ENCODE measurements at places on chromosomes 3 and 15.
A peak's percentile ranks its signal among the peaks of the same experiment; 100 is the strongest.

DNA sequence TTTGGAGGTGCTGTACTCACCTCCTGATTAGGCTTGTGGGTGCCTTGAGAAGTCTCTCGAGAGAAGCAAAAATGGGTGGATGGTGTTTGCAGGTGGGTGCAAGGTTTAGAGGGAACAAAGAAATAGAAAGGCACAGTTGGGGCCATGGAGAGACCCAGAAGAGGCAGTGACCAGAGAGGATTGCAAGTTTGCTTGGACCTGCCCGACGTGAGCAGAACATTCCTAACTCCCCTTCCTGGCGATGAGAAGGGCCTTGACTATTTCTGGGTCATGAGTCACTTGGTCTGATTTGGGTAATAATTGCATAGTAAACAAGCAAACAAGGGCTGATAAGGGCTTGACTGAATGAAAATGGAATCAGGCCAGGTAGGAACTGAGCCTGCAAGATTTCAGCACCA lies 7.0 kb upstream of the CTSH start:
- DNase-seq, result no peak

GRCh38 chr15:94053626-94054025 lies 177.7 kb upstream of the MCTP2 start:
- no peak for DNase-seq

DNA sequence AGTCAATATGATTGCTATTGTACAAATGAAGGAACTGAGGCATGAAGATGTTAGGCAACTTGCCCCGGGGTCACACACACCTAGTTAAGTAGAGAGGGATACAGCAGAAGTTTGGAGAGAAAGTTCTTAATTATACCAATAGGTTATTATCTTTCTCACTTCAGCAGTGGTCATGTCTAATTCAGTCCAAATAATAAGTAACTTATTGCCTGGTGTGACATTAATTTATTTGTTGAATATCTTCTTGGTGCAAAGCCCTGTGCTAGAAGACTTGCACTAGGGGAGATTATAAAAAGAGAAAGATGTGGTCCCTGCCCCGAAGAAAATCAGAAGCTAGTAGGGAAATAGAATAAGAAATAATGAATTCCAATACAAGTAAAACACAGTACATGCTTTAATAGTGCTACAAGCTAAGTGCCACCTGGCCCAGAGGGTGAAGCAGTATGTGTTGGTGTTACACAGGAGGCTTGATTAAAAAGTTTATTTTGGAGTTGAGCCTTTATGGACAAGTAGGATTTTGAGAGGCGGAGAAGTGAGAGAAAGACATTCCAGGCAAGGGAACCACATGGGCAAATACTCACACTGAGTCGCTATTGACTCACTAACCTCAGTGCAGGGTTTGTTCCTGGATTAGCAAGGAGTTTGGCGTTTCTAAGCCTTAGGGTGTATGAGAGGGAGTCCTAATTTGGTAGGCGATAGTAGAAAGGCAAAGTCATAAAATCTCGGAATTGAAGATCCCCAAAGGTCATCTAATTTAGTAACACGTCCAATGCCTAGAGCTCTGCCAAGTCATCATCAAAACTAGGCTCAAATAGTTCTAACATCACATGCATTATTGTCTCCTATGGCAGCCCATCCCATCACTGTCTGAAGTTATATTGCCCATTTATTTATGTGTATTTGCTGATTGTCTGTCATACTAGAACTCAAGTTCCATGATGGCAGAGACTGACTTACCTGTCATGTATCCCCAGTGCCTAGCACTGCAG lies 19.2 kb upstream of the GSK3B start:
- no peak for DNase-seq

GRCh38 chr3:49378249-49378895 lies 20.2 kb upstream of the GPX1 start:
- no peak for DNase-seq

- no peak for DNase-seq
Observed at GRCh38 chr3:138944654-138944928, 2.3 kb downstream of the FOXL2 start.

GRCh38 chr15:69457304-69458280 lies 5.0 kb downstream of the RPLP1 start:
- peak; percentile 61 for DNase-seq

- DNase-seq, result no peak
Observed at GRCh38 chr15:101608201-101608600, 44.0 kb downstream of the TM2D3 start.

DNA sequence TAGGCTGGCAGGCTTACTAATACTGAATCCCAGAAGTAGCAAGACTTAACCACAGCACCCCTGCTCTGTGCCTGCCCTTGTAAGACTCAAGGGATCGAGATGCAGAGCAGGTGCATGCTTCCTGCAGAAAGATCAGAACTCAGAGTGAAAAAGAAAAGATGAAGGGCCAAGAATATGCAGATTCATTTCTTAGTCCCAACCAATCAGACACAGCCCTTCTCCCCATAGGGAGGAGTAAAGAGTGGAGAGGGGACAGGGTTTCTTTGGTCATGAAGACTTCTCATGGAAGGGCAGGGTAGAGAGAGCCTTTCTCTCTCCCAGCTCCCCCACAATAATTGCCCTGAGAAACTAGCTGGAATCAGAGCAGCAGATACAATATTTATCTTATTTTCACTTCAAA lies 105.6 kb upstream of the MB21D2 start:
- no peak for DNase-seq

DNA sequence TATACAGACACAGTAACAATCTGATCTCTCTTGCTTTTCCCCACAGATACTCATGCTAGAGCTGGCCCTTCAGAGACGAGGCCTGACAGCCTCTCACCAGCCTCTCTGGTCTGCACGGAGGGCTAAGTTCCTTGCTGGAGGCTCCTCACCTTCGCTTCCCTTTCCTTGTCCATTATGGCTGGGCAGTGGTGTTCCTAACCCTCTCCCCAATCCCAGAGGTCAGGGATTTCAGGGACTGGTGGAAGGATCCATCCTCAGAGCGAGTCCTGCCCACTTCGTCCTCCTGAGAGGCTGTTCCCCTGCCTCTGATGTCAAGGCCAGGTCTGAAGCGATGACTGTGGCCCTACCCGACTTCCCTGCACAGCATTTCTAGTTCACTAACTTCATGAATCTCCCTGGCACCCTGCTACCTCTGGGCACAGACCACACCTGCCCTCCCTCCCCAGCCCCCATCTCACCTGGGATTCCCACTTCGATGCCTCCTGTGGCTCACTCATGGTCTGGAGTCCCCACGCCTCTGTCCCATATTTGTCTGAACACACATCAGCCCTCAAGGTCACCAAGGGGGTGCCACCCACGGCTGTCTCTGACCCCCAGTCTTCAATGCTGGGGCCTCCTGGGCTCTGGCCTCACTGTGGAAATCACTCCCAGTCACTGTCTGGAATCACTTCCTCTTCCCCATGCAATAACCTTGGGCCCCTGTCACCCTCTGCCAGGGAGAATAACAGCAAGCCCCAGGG lies 124.9 kb upstream of the PRR20G start:
- DNase-seq, result peak; percentile 10

DNA sequence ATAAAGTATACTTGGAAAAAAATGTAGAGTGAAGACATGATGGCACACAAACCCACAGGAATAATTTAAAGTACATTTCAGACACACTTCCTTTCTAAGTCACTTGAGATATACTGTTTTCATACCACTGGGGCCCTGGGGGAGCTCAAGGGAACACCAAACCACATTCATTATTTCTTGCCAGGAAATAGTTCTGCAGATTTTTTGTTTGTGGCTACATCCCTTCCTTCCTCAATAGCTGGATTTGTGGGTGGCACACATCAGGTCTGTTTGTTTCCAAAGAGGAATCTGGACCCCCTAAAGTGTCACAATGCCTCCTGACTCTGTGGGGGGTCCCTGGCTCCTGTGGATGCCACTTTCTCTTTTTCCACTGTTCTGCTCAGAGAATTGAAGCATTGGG lies 153.5 kb upstream of the COL8A1 start:
- DNase-seq, result peak; percentile 91

DNA sequence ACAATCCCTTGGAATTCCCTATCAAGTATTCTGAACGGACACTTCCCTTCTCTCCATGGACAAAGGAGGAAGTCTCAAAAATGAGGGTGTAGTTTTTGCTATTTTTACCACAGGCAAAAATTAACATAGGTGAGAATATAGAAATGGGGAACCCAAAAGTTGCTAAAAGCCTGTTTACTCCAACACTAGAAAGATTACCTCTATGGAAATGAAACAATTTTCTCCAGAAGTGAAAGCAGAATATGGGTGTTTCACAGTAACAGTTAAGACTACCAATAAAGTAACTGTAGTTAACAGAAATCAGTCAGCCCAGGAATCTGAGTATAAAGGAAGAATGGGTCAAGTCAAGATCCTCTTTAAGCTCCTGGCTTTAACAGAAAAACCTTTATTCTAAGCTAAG lies 9.3 kb downstream of the TRA2B start:
- peak; percentile 65 for DNase-seq

- DNase-seq, result no peak
Observed at GRCh38 chr3:29936766-29937165, 655.9 kb downstream of the RBMS3 start.

DNA sequence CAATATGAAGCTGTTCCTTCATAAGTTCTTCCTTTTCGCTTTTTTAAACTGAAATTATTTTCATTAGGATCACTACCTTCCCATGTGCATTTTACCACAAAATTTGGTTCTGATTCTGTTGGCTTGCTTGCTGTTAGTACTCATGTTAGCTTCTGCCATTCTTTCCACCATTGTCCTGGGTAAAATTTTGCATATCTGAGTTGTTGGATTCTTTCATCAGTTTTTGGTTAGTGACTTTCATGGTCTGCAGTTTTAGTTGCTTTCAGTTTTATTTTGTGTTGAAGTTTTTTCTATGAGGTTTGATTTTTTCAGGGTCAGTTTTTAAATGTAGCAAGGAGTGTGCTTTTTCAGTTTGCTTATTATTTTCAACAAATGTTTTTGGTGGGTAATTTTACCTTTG lies 71.9 kb downstream of the SMAD3 start:
- no peak for DNase-seq

DNA sequence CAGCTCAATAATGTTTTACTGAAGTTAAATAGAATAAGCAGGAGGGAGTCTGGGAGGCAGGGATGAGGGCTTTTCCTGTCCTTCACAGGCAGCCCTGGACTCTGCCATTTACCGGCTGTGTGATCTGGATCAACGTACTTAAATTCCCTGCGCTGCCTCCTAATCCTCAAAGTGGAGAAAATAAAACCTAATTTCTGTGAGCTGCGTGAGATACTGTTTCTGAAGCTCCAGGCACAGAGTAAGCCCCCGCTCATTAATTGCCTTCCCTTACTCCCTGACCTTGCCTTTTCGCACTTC lies 278 bp upstream of the PDIA5 start:
- no peak for DNase-seq

DNA sequence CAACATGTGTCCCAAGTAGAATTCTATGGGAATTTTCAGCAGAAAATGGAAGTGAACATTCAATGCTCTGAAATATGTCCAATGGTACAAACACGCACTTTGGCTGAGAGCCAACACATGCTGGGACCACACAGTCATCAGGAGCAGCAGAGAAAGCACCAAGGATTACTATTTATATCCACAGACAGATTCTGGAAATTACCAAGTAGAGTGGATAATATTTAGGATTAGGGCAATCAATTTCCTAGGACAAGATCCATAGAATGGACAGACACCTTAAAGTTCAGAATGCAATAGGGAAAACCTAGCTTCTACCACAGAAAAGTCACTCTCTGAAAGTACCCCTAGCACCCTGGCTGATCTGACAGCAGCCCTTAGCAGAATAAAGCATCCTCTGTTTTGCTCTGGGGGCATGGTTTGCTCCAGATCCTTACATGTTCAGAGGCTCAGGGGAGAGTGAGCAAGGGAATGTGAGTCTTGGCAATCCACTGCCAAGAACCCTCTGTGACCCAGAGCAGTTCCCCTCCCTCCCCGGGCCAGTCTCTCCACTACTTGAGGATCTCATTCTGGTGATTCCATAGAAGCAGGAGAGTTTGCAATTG lies 206.0 kb upstream of the WNT5A start:
- DNase-seq, result no peak

- no peak for DNase-seq
Observed at GRCh38 chr15:101060576-101061551, 141.7 kb downstream of the LRRK1 start.

DNA sequence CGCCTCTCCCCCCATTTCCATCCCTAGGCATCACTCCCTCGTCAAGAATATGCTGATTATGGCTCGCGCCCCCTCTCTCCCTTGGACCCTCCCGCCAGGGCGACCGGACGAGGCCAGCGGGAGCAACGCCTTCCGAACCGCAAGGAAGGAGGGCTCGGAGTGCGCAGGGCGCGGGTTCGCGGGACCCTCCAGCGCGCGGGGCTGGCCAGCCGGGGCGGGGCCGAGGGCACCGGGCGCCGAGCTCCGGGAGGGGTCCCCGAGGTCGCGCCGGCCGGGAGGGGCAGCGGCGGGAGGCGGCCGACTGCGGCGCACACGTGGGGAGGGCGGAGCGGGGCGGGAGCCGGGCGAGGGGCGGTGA lies 483 bp downstream of the EHD4 start:
- DNase-seq, result no peak

- DNase-seq, result no peak
Observed at GRCh38 chr3:182947888-182948287, 32.5 kb downstream of the DCUN1D1 start.

DNA sequence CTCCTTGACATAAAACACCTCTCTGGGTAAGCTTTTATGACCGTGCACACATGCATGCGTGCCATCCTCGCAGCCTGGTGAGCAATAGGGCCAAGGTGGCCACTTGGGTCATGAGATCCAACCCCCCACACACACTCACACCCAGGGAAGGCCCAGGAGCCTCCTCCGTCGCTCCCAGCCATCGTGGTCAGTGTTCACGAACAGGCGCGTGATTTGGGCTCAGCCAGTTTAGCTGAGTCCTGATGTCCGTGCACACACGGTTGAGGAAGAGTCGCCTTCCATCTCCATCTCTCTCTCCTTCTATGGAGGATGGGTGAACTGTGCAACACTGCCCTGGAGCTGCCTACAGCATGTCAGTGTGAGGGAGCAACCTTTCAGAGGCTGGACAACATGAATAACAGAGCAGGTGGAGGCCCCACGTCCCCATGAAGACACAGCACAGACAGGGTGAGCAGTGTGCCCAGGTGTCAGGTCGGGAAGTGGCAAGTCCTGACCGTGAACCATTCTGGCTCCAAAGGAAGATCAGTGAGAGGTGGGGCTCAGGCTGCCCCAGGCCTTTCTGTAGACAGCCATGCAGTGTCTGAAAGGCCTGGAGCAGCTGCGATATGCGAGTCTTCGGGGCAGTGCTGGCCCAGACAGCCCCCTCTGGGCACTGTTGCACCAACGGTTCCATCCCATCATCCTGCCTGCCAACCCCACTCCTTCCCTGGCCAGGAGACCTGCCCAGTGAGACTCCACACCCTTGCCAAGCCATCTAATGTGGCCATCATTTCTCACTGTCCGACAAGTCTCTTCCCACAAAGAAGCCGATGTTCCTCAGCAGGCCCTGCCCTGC lies 253.4 kb downstream of the OCA2 start:
- no peak for DNase-seq

DNA sequence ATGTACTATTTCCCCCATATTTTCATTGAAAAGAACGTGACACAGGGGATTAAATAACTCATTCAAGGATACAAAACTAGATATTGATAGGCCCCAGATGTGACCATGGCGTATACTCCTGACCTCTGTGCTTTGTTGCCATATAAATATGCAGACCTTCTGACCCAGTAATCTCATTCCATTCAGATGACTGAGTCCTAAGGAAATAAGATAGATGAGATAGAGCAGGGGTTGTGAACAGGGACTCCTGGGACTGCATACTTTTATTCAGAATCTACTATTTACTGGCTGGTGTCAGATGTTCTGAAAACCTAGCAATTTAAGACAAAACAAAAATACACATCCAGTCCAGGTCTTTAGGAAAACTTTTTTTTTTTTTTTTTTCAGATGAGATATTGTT lies 139.2 kb upstream of the MANF start:
- no peak for DNase-seq

- DNase-seq, result no peak
Observed at GRCh38 chr3:183799461-183799860, 25.9 kb downstream of the MAP6D1 start.

- DNase-seq, result no peak
Observed at GRCh38 chr3:181230258-181230657, 240.7 kb upstream of the DNAJC19 start.
